ENCODE measurements at places on chromosomes 3 and 15.

- DNase-seq, result no peak
These were observed 109.8 kb downstream of the RPL22L1 start for GRCh38 chr3:170760174-170760526.

GRCh38 chr15:69490356-69491037 is 37.9 kb downstream of the RPLP1 start:
- DNase-seq, result no peak

GRCh38 chr15:81291916-81292522 is 31.9 kb downstream of the STARD5 start:
- no peak for DNase-seq

DNA sequence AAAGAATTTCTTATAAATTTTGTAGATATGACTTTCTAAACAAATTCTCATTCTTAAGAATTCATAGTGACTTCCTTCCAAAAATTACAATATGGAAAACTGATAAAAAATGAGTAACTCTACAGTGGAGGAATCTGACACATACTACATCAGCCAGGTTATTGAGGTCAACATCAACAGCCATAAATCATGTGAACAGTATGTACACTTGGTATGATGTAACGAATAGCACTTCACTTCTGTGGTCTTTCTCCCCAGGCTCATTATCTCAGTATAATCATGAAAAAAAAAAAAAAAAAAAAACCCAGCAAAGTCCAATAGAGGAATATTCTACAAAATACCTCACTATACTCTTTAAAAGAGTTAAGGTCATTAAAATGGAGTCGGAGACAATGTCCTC is 111.2 kb upstream of the SUCLG2 start:
- no peak for DNase-seq

DNA sequence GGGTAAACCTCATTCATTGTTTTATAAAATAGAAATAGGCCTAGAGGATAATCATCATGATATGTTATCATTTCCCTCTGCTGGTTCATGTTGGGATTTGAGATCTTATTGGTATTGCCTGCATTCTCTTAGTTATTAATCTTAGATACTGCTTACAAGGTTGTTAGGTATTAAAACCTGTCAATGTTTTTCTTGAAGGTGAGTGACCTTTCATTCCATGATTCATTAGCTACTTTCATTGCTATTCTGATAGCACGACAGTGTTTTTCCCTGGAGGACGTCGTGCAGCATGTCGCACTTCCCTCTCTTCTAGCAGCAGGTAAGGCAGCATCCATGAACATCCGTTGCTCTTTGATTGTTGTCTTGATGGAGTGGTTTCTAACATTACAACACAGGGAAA is 17.1 kb downstream of the P2RY12 start:
- DNase-seq, result no peak
